ENCODE measurements at places on chromosomes 2 and 18.

DNA sequence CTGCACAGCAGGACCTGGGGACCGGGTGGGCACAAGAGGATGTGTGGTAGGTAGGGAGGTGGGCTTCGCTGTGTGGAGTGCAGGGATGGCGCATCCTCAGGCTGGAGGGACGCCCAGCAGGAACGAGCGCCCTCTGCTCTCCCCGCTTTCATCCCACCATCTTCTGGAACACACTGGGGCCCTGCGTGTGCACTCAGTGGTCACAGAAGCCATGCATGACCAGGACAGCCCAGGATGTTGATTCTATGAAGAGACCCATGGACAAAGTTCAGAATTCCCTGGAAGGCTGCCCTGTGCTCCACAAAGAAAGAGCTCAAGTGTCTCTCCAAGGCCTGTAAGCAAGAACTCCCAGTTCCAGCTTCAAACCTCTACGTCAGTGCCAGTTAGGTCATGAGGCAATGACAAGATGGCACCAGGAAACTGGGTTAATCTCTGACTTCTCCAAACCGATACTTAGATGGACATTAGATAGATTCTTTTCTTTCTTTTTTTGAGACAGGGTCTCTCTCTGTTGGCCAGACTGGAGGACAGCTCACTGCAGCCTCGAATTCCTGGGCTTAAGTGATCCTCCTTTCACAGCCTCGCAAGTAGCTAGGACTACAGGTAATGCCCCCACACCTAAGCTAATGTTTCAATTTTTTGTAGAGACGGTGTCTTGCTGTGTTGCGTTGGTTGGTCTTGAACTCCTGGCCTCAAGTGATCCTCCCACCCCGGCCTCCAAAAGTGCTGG, 3.4 kb downstream of the SLC66A2 start:
- DNase-seq = no peak

DNA sequence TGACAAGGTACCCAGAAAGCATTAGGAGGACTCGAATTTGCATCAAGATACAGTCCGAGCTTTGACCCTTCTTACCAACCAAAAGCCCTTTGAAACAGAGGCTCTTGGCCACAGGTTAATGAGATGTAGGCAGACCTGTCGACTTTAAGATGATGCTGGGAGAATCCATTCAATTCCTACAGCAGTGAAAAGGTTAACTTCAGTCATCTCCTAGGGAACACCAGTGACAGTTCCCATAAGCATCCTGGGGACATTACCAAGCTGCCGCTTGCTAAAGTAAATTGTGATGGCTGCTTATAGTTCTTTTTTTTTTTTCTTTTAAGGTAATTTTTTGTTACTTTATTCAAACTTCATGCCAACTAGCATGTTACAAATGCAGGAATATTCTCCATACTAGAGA, 379.3 kb downstream of the SOX11 start:
- no peak for DNase-seq

DNA sequence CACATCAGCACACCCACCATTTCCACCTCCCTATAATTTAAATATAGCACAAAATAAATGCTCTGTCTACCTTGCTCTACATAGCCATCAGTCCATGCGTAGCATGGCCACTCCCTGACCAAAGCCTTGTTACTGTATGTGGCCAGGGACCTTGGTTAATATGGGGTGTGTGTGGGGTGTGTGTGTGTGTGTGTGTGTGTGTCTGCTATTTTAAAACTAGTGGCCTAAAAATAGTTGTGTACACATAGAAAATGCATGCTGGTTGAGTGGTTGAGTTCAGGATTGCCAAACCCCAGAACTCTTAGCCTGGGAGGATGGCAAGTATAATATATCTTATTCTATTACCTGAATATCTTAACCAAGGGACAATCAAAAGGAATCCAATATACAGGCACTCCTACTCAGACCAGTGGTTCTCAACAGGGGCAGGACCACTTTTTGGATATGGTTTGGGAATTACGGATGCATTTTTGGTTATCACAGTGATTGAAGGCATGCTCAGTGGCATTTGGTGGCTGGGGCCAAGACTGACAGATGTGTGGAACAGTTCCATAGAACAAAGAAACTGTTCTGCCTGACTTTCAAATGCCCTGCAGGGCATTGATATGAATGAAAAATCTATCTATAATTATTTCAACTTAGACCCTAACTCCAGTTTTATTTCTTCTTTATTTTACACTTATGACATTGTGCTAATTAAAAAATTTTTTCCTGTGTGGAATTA, 72.3 kb upstream of the PSME4 start:
- no peak for DNase-seq

- DNase-seq = no peak
These were observed 732.3 kb upstream of the CELF4 start for GRCh38 chr18:38297910-38298309.

DNA sequence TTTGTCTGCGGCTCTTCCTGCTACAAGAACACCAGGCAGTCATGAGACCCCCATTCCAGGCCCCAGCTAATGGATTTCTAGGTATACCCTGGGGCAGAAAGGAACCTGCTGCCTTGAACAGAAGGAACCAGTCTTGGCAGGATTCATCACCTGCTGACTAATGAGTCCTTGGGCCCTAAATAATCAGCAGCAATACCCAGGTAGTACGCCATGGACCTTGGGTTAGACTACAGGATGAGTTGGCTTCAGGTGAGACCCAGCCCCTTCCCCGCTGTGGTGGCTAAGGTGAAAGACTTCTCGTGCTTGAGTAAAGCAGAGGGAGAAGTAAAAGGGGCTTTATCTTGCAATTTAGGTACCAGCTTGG, 105.0 kb downstream of the SPIRE1 start:
- DNase-seq = no peak

DNA sequence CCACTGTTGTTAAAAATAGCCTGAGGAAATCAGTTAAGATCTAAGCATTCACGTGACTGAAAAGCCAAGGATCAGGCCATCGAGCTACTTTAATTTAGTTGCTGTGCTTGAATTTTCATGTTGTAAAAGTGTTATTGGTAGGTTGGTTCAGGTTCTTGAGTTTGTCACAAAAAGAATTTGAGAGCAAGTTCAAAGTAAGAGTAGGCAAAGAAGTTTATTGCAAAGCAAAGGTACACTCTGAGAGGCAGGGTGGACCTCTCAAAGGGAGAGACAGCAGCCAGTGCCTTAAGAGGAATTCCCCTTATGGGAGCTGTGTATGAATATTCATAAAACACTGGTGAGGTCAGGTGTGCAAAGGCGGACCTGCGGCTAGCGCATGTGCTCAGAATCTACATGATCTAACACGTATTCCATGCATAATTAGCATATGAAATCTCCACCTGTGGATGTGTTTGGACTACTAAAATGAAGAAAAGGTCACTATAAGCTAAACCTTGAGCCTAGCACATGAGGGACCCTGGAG, 236.5 kb downstream of the NDUFA10 start:
- no peak for DNase-seq

GRCh38 chr2:226358688-226359087, 440.9 kb downstream of the IRS1 start:
- no peak for DNase-seq

- DNase-seq = no peak
These were observed 100.7 kb downstream of the DGKD start for GRCh38 chr2:233455006-233455405.

DNA sequence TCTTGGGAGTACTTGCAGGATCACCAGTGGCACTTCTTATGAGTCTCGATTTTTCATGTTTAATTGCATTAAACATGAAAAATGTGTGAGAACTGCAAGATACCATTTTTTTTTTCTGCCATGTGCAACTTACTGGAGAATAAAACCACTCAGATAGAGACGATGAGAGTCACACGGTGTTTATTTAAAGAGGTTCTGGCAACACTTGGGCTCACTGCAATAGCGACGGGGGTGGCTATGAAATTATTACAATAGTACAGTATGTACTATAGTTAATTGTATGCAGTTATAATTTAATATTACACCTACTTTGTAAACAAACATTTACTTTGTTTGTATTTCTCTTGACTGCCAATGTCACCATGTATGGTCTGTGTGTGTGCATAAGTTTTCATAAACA, 479.8 kb downstream of the NUP35 start:
- no peak for DNase-seq

- no peak for DNase-seq
These were observed at the start of gene SFTPB for GRCh38 chr2:85668009-85668856. Gene SFTPB (minus strand): TSS chr2:85668199. CDS start chr2:85668183, 16 bp downstream.

DNA sequence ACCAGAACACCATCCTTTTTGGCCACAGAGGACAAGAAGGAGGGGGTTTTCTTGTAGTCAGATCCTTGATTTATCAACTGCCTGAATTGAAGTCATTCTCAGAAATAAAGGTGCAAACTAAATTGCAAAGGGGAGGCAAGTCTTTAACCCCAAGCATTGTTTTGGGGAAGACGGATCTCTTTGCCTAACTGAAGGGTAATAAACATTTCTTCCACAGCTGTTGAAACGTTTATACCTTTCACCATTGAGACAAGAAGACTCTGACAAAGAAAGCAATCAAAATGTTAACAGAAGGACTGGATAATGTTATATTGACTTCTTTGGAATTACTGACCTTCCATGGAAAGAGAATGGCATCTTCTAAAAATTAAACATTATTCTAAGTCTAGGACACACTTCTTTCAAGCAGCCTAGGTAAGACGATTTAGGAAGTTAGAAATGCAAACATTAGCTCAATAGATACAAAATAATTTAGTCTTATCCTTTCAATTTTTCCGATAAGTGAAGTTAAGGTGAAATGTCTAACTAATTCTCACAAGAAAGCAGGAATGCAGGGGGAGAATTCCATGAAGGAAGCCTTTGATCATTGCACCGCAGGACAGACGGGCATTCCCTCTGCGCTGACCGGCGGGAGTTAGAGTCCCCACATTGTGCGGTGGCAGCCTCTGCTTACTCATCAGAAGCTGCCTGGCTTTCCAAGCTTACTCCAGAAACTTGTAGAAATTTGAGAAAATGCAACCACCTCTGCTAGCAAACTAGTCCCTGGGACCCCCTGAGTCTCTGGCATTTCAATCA, 69.4 kb upstream of the COPS8 start:
- no peak for DNase-seq

- no peak for DNase-seq
These were observed 39.6 kb downstream of the MBD2 start for GRCh38 chr18:54184836-54185235.

GRCh38 chr2:37558623-37559022, 112.8 kb downstream of the CDC42EP3 start:
- DNase-seq = no peak

- no peak for DNase-seq
These were observed 30.9 kb upstream of the LRRTM1 start for GRCh38 chr2:80335411-80335810.

DNA sequence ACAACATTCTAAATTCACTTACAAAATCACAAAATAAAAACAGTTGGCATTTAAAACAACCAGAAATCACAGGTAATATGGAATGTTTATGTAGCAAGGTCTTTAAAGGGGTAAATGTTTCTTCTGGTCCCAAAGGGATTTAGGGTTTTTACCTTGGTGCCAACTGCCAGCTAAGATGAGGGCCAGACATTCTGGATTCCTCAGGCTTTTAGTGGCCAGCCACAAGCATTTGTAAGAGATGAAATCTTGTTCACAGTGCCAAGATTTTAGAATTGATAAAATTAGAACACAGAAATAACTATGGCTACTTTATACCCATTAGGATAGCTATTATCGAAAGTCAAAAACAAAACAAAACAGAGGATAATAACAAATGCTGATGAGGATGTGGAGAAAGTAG, 60.4 kb upstream of the CDKL4 start:
- no peak for DNase-seq

DNA sequence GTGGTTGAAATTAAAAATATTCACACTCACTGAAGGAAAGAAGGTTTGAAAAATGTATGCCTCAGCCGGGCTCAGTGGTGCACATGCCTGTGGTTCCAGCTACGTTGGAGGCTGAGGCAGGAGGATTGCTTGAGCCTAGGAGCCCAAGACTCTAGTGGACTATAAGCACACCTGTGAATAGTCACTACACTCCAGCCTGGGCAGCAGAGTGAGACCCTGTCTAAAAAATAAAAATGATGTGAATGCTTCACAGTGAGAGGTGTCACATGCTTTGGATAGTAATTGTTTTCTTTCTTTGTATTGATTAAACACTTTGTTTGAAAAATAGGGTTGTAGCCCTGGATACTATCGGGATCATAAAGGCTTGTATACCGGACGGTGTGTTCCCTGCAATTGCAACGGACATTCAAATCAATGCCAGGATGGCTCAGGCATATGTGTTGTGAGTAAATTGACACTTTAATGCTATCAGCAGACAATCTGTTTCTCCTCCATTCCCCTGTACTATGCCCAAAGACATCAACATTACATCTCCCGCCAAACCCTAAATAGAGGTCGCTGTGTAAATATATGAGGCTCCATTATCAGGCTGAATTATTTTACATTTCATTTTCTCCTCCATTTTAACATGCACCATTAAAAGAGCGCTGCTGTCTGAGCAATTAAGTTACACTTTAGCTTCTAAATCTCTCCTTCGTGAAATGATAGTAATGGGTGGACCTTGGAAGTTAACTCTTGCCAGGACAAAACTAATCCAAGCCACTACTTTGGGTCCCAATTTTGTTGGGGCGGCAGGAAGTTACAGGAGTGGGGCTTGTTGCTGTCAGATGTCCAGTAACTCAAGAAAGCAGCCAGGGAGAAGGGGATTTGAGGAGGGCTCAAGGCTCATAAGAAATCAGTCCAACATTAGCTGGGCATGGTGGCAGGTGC, 138.3 kb upstream of the TTC39C start:
- DNase-seq = no peak

- DNase-seq = no peak
These were observed 21.8 kb upstream of the TANK start for GRCh38 chr2:161138429-161138828.

GRCh38 chr18:2978661-2979106, 34.3 kb downstream of the LPIN2 start:
- no peak for DNase-seq

DNA sequence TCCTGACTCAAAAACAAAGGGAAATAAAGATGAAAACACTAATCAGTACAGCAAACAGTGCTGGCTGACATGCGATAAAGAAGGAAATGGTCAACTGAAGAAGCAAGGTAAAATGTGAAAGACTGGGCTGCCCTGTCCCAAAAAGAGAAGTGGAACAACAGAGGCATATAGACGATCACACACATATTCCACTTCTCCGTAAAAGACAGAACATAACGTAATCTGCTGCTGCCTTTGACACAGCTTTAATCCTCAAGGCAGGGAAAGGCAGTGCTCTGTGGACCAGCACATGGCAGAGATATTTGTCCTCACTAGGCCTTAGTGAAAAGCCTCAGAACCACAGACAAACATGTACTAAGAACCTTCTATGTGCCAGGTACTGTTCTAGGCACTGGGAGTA, 24.3 kb upstream of the REL start:
- no peak for DNase-seq
